ENCODE measurements at places on chromosomes 4 and X.

- no peak for DNase-seq
These were observed 107.6 kb downstream of the DLG3 start for GRCh38 chrX:70552130-70552704.

- no peak for DNase-seq
These were observed 388.3 kb downstream of the ADAM29 start for GRCh38 chr4:175306436-175306835.

GRCh38 chr4:85431156-85431555, 43.8 kb upstream of the ARHGAP24 start:
- no peak for DNase-seq

DNA sequence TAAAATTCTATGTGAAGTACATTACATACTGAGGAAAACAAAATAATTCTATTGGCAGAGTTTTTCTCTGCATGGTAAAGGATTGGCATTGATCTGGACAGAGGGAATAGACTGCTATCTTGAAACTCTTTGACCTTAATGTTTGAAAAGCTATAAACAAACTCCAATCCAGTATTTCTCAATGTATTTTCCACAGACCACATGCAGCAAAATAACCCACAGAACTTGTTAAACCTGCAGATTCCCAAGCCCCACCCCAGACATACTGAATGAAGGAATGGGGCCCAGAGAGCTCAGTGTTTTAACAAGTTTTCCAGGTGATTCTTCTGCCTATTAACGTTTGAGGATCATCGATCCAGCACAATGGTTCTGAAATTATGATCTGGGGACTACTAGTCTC, 15.7 kb downstream of the RNF128 start:
- DNase-seq, result no peak

DNA sequence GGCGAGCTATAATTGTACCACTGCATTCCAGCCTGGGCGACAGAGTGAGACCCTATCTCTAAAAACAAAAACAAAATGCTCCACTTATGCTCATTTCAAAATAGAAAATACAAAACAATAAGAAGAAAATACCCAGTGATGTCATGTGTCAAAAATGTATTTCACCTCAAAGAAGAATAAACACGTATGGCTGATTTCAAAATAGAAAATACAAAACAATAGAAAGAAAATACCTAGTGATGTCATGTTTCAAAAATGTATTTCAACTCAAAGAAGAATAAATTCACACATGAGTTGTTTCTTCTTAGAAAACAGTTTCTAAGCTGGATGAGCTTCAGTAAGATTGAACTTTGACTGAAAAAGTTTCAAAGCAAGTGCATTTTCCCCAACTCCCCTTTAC, 20.3 kb upstream of the PDCL2 start:
- no peak for DNase-seq

- DNase-seq, result no peak
These were observed 4.7 kb downstream of the CPLX1 start for GRCh38 chr4:821181-821591.

GRCh38 chr4:104866809-104867208, 279.9 kb upstream of the TET2 start:
- DNase-seq, result no peak

DNA sequence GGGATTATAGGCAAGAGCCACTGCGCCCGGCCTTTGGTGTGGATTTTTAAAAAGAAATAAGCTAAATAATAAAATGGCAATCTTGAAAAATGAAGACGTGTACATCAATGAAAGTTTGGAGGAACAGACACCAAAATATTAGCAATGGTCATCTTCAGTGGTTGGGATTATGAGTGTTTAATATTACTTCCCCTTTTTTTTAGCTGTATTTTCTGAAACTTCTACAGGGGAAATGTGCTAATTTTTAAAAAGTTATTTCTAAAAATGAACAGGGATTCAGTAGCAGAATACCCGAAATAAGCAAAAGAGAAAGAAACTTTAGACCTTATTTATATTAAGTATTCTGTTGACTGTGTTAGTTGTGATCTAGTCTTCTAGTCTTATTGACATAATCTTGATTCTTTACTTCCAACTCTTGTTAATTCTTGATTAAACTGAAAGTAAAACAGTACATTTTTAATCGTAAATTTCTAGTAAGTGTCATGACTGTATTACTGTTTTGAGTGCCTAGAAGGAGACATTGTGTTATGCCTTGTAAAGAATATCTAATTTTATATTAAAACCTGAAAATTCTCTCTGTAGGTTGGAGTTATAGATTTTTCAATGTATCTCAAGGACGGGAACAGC, 51.3 kb downstream of the RUFY3 start:
- DNase-seq, result no peak

DNA sequence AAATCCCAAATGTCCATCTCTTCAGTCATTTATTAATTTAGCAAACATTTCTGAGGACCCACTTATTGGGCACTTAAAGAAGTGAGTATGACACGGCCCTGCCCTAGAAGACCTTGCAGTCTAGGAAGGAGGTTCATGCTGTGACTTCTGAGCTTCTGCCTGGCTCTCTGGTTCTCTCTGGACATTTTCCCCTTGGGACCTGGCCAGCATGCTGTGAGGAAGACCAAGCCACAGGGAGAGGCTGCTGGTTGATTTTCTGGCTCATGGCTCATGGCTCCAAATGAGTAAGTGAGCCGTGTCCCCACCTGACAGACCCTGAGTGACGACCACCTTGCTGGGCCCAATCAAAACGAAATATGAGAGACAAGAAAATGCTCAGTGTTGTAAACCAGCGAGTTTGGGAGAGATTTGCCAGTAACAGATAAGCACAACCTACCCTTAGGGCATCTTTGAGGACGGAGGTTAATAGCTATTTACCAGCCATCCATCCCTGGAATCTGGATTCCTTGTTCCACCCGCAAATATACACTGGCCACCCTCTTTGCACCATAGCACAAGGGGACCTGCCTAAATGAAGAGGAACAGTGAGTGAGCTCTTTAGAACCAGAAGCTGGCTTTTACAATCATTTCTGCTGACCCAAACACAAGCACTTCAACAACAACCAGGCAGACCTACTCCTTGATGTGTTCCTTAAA, 876 bp downstream of the MPP1 start:
- DNase-seq, result no peak

- peak; percentile 24 for DNase-seq
These were observed 276.9 kb downstream of the PTTG2 start for GRCh38 chr4:38237139-38237538.

- no peak for DNase-seq
These were observed 457.8 kb downstream of the KLHL4 start for GRCh38 chrX:87975365-87975764.

DNA sequence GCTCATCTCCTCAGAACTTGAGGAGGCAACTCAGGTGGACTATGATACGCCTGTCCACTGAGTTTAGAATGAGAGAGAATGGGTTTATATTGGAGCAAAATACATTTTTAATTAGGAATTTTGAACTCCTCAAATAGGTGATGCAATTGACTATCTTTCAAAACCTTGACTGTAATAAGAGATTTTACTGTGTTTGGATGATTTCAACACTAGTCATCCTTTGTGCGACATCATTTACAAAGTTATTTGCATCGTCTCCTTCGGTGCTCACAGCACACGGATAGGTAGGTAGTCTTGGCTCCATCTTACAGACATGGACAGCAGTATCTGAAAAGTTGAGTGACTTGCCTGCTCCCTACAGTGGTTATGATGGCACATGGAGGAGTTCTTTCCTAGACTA, 67.0 kb downstream of the AASDH start:
- DNase-seq, result no peak

GRCh38 chr4:99436976-99437722, 2.0 kb upstream of the ADH7 start:
- DNase-seq, result no peak

DNA sequence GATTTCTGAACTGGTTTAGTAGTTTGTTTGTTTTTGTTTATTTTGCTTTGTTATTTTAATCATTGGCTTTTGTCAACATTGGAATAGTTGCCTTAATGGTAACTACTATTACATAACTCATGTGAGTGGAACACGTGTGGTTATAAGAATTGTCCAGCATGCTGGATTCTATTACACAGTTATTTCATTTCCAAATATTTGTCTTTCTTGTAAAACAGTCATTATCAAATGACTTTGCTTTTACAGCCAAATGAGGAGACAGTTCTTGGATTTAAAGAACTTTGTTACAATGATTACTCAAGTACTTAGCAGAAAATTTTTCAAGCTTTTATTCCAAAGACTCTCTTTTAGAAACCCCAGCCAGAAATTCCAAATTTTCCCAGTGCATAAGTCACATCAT, 516.1 kb upstream of the MAGEB2 start:
- no peak for DNase-seq

DNA sequence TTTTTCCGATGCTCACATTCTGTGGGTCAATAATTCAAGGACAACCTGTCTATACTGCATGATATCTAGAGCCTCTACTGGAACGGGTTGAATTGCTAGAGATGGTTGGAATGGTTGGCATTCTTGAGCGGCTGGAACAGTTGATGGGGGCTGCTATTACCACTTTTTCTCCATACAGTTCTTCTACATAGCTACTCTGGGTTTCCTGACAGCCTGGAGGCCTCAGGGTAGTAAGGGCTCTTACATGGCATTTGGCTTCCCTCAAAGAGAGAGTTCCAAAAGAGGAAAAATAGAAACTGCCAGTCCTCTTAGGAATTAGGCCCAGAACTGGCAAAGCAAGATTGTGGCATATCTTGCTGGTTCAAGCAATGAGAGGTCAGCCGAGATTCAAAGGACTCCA, 53.1 kb downstream of the NAA11 start:
- DNase-seq, result no peak

GRCh38 chrX:13467243-13467642, 102.2 kb upstream of the EGFL6 start:
- DNase-seq, result no peak

DNA sequence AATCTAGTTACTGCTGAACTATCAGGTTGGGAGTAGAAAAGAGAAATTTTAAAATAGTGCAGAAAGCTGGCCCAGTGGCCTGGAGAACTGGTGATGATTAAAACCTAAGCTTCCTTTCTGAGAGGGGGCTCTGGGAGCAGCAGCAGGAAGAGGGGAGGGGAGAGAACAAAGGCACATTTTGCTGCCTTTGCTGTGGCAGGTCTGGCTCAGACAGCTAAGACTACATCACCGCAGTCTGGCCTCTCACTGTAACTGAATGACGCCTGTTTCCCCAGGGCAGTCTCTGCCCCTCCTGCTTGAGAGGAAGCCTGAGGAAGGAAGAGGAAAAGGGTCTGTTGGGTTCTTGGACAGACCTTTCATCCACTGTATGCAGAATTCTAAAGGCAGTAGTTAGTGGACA, 148.5 kb downstream of the FRAS1 start:
- no peak for DNase-seq

- DNase-seq, result no peak
These were observed 133.1 kb downstream of the CORIN start for GRCh38 chr4:47704693-47705325.

DNA sequence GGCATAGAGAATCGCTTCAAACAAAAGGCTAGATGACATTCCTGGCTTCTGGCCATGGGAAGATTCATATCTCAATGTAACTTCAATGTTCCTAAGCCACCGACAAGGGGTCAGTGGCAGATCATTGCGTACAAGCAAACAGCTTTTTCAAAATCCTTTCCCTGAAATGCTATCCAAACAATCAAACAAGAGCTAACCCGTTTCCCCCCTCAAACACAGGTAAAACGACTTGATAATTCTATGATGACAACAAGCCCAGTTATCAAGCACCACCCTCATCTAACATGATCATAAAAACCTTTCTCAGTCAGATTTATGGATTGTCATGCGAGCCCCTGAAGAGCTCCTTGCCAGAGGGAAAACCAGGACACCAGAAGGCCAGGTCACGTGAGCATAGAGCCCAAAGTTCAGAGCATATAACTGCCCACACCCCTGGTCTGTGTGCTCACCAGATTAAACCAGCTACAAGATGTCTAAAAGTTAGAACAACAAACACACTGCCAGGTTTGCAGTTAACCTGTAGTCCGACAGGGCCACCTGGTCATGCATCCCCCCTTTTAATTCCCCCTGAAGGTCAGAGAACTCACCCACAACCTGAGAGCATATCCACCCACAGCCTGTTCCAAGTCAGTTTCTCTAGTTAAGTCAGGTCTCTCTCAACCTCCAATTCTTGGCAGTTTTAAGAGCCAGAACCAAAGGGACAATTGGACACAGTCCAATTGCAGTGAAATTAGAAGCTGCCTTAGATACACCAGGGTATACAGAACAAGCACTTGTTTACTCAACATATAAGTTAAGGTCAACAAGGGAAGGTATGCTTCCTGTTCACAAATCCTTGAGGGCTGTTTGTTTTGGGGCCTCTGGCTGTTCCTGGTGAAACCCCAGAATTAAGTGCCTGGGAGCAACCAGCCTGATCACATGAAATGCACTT, 248.1 kb upstream of the PPARGC1A start:
- DNase-seq, result no peak

GRCh38 chr4:5385741-5386311, 322.5 kb downstream of the EVC2 start:
- no peak for DNase-seq

- DNase-seq, result no peak
These were observed 390.7 kb upstream of the ADGRL3 start for GRCh38 chr4:60809486-60809800.

DNA sequence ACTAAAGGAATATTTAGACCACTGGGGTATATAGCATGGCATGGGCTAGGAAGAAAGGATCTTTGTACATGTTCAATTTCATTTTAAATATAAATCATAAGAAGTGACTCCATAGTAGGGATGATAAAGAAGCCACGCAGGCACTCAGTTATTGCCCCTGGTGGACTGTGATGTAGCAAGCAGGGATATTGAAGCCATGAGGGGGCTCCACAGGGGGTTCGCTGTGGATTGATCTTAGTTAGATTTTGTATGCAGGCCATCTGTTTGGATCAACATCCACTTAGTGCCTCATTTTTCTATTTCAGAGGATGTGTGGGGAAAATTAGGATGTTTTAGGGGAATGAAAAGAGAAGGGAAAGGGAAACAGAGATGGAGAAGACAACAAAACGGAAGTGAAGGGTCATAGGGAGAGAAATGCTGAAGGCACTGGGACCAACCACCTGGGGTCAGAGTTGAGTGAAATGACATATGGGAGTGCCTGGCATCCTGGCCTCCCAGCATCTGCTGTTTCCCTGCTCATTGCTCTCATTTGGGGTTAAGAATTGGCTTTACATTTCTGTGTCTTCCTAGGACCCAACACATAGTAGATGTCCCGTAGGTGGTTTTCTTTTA, 11.2 kb upstream of the FREM3 start:
- DNase-seq, result no peak

GRCh38 chr4:5870701-5871100, 22.2 kb downstream of the CRMP1 start:
- DNase-seq, result no peak

- DNase-seq, result no peak
These were observed 309.2 kb downstream of the BCOR start for GRCh38 chrX:39788521-39788920.

Measured in CD4-positive, alpha-beta T cell treated with Interleukin-4 for 1 hour (primary cell).